ENCODE measurements at places on chromosomes 12 and 14. TPM values are rescaled to one million over a fixed set of nuclear protein-coding genes. Genes with fewer than 3 reads are reported as not detected.

TMEM229B gene
- 16.0 TPM for total RNA-seq

TAS2R46 gene
- 13.9 TPM for total RNA-seq

SPTLC2 gene
- total RNA-seq: 26.5 TPM

CCDC184 gene
- 7.8 TPM for total RNA-seq

ASIC1 gene
- 20.5 TPM for total RNA-seq

ANO2 gene
- total RNA-seq: 17.1 TPM

RAD52 gene
- 26.5 TPM for total RNA-seq

INSM2 gene
- total RNA-seq: 9.6 TPM

OR6J1 gene
- not detected for total RNA-seq

SPIC gene
- not detected for total RNA-seq

CLEC2A gene
- total RNA-seq: not detected

C12orf75 gene
- total RNA-seq: 33.7 TPM

CD69 gene
- 0.64 TPM for total RNA-seq

PNP gene
- total RNA-seq: 9.8 TPM

Data from cerebellum (tissue), 4 donors.